ENCODE measurements at places on chromosomes 12 and 14.

DNA sequence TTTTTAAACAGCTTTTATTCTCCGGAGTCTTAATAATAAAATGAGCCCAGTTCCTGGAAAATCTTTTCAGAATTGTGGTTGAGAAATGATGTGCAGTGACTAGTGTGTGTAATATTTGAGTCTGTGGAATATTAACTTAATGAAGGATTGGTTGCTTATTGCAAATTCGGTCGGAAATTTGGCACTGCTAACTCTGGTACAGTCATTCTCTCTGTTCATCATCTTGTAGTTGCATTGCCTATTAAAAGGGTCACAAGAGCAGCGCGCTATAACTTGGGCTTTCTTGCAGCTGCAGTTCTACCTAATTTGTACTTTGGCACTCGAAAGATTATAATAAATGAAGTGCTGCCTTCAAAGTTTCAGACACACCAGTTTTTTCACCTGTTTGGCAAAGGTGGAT is 146.0 kb downstream of the FLRT2 start:
- no peaks in the 10 kb centered on the region for H3K4me1 ChIP-seq
- no peak for DNase-seq
- no peak overlapping the region for H3K4me3 ChIP-seq
- H3K36me3 ChIP-seq = no peaks in the 10 kb centered on the region

DNA sequence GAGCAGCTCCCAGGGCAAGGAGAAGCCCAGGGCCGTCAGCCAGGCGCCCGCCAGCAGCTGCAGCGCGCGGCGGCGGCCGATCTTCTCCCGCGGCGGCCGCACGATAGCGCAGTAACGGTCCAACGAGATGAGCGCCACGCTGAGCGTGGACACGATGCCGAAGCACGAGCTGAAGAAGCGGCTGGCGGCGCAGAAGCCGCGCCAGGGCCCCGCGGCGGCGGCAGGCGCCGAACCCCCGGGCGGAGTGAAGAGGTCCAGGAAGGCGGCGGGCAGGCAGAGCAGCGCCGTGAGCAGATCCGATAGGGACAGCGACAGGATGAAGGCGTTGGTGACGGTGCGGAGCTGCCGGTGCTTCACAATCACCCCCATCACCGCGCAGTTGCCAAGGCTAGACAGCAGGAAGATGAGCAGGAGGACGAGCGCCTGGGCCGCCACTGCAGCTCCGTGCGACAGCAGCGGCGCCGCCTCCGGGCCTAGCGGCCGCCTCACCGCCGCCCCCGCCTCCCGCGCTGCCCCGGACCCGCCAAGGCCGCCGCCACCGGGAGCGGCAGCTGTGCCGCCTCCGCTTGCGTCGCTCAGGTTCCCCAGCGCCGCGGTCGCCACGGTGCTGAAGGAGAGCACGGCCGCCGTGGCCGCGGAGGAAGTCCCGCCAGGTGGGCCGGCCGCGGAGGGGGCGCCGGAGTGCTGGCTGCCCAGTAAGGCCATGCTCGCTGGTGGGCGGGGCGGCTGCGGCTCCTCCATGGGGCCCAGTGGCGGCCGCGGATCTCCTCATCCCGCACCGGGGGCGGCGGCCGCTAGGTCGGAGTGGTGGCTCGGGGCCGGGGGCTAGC is 479 bp downstream of the GPR135 start:
- peaks cover 5% of the 10 kb centered on the region for H3K36me3 ChIP-seq
- H3K4me3 ChIP-seq = peak overlapping the region; percentile 80
- H3K27me3 ChIP-seq = no peaks in the 10 kb centered on the region
- peaks cover 18% of the 10 kb centered on the region for H3K4me1 ChIP-seq

DNA sequence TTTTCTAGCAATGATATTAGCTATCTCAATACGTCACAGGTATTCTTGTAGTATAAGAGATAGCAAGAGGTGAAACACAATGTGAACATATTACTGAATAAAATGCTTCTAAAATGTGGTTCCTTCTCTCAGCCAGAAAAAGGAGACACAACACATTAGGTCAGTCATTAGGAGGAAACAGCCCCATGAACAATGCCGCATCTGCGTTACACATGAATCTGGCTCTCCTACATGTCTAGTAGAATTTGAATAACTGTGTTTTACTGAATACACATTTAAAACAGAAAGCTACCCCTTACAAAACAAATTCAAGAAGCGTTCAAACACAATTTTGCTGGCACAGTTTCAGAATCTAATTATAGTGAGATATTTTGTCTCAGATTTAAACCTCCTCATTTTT is 51.6 kb downstream of the EFCAB11 start:
- peaks cover 6% of the 10 kb centered on the region for H3K27me3 ChIP-seq
- H3K4me1 ChIP-seq = peaks cover 19% of the 10 kb centered on the region
- no peak for DNase-seq
- H3K4me3 ChIP-seq = no peak overlapping the region

- no peak overlapping the region for H3K4me3 ChIP-seq
- H3K27ac ChIP-seq = no peak overlapping the region
- H3K27me3 ChIP-seq = peaks cover 4% of the 10 kb centered on the region
Observed at GRCh38 chr12:6263931-6264330, 46.6 kb upstream of the PLEKHG6 start.

- H3K4me3 ChIP-seq = no peak overlapping the region
- H3K27me3 ChIP-seq = no peaks in the 10 kb centered on the region
- H3K4me1 ChIP-seq = no peaks in the 10 kb centered on the region
- peaks cover 2% of the 10 kb centered on the region for H3K36me3 ChIP-seq
- H3K27ac ChIP-seq = no peak overlapping the region
Observed at GRCh38 chr12:82970614-82971013, 283.9 kb downstream of the TMTC2 start.

GRCh38 chr12:99736760-99737269 is 89.3 kb downstream of the GARIN6 start:
- H3K4me3 ChIP-seq = no peak overlapping the region
- no peak overlapping the region for H3K27ac ChIP-seq
- no peaks in the 10 kb centered on the region for H3K27me3 ChIP-seq
- DNase-seq = no peak
- H3K36me3 ChIP-seq = no peaks in the 10 kb centered on the region

GRCh38 chr12:67394550-67394949 is 125.4 kb downstream of the CAND1 start:
- no peak overlapping the region for H3K27ac ChIP-seq
- H3K4me3 ChIP-seq = no peak overlapping the region

GRCh38 chr14:77124345-77125280 is 17.0 kb downstream of the ZDHHC22 start:
- peak overlapping the region; percentile 75 for H3K4me3 ChIP-seq
- peaks cover 27% of the 10 kb centered on the region for H3K27me3 ChIP-seq
- peak overlapping the region; percentile 74 for H3K27ac ChIP-seq
- H3K4me1 ChIP-seq = peaks cover 48% of the 10 kb centered on the region
- peaks cover 17% of the 10 kb centered on the region for H3K36me3 ChIP-seq

DNA sequence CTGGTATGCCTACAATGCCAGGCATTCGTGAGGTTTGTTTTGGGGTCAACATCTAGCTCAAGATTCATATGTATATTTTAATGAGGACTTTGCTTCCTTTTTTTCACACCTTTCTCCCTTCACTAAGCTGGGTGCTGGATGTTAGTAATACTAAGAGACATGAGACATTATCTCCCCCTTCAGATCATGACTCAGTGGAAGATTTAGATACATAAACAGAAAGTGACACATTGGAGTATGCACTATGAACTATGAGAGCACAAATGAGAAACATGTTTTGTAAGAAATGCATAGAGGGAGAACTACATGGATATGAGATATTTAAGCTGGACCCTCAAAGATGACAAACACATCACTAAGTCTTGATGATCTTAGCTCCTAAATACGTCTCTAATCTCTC is 286.3 kb downstream of the RPAP3 start:
- peak overlapping the region; percentile 25 for H3K4me3 ChIP-seq
- H3K4me1 ChIP-seq = peaks cover 62% of the 10 kb centered on the region
- DNase-seq = no peak
- H3K27me3 ChIP-seq = no peaks in the 10 kb centered on the region

- H3K4me1 ChIP-seq = peaks cover 11% of the 10 kb centered on the region
- H3K27ac ChIP-seq = no peak overlapping the region
- no peaks in the 10 kb centered on the region for H3K36me3 ChIP-seq
Observed at GRCh38 chr12:103468837-103469236, 26.9 kb downstream of the C12orf42 start.

- no peaks in the 10 kb centered on the region for H3K36me3 ChIP-seq
- no peak overlapping the region for H3K4me3 ChIP-seq
- no peaks in the 10 kb centered on the region for H3K4me1 ChIP-seq
- H3K27ac ChIP-seq = no peak overlapping the region
- no peaks in the 10 kb centered on the region for H3K27me3 ChIP-seq
Observed at GRCh38 chr12:83113945-83114344, 427.2 kb downstream of the TMTC2 start.

DNA sequence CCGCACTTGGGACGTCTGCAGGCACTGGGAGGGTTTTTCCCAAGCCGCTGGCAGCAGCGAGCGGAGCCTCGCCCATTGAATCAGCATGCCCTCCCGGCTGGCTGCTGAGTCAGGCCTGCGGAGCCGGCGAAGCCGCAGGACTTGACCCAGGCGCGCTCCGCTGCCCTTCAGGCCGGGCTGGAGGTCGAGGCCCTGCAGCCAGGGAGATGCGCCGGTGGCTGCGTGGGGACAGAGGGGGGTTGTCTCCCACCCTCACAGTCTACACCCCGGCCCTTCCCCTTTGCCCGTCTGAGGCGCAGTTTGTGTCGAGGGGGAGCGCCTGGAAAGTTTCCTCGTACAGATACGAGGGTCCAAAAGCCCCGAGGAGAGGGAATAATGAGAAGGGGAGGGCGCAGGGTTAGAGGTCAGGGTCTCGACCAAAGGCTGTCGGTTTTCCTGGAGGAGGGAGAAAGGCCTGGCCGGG is 759 bp upstream of the KLC1 start:
- no peaks in the 10 kb centered on the region for H3K27me3 ChIP-seq
- peaks cover 17% of the 10 kb centered on the region for H3K36me3 ChIP-seq
- peak; percentile 55 for DNase-seq
- H3K4me1 ChIP-seq = peaks cover 45% of the 10 kb centered on the region

GRCh38 chr14:90911121-90911520 is 94.9 kb upstream of the TTC7B start:
- no peak for DNase-seq
- H3K4me3 ChIP-seq = no peak overlapping the region
- peaks cover 26% of the 10 kb centered on the region for H3K4me1 ChIP-seq
- H3K36me3 ChIP-seq = peaks cover 24% of the 10 kb centered on the region

DNA sequence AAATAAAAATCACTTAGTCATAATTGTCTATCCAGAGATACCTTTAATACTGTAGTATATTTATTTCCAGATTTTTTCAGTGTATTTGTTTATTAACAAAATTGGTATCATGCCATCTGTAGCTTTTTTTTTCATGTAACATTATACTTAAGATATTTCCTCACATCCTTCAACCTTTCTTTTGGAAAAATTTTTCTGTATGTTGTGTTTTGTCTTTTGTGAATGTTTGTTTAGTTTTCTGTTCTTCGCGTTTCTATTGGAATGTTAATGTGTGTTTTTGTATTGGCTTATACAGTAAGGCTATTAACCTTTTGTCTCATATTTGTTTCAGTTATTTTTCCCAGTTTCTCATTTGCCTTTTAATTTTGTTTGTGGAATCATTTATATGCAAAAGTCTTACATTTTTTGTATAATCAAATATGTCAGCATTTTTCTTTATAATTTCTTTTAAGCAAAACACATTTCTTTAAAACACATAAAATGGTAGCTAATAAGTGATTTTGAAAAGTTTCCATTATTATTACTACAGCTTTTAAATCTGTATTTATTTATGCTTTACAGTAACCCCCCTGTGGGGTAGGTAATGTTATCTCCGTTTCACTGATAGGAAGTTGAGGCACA is 433.7 kb downstream of the RAD51B start:
- H3K36me3 ChIP-seq = no peaks in the 10 kb centered on the region
- DNase-seq = no peak
- H3K4me3 ChIP-seq = no peak overlapping the region
- no peak overlapping the region for H3K27ac ChIP-seq

DNA sequence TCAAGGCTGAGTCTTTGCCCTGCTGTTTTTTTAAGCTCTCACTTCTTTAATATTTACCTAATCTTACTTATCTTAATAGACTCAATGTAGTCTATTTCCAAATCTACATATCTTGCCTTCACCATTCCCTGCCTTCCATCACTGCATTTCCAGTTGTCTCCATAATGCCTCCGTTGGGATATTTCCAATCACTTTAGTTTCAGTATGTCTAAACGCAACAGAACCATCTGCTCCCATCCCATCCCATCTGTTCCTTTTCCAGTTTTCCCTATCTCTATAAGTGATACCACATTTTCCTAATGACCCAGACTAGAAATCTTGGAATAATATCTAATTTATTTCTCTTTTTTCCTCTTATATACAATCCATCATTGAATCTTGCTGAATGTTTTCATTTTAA is 15.1 kb upstream of the CCDC198 start:
- no peak overlapping the region for H3K27ac ChIP-seq
- no peak for DNase-seq
- H3K4me3 ChIP-seq = no peak overlapping the region

GRCh38 chr12:19244312-19244711 is 114.8 kb downstream of the PLEKHA5 start:
- H3K4me3 ChIP-seq = no peak overlapping the region
- no peaks in the 10 kb centered on the region for H3K36me3 ChIP-seq
- no peak for DNase-seq
- H3K27me3 ChIP-seq = peaks cover 3% of the 10 kb centered on the region

GRCh38 chr12:46556105-46556559 is 183.6 kb upstream of the SLC38A2 start:
- no peaks in the 10 kb centered on the region for H3K27me3 ChIP-seq
- H3K4me1 ChIP-seq = peaks cover 56% of the 10 kb centered on the region
- peaks cover 3% of the 10 kb centered on the region for H3K36me3 ChIP-seq
- DNase-seq = no peak
- peak overlapping the region; percentile 83 for H3K27ac ChIP-seq

DNA sequence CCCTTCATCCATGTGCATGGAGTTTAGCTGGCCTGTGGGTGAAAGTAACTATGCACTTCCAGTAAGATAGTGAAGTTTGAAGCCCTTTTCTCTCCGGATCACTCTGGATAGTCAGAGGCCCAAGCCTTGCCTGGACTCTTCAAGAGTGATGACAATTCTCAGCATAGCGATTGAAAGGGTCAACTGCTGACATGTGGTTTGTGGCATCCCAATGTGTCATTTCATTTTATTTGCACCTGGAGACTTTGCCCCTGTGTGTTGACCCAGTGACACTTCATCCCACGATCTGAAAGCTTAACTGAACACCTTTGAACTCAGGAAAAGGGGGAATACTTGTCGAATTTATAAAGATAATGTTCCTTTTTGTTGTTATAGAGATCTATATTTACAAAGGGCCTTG is 711.9 kb upstream of the TMEM132C start:
- no peaks in the 10 kb centered on the region for H3K36me3 ChIP-seq
- H3K27ac ChIP-seq = no peak overlapping the region
- H3K4me1 ChIP-seq = peaks cover 14% of the 10 kb centered on the region

DNA sequence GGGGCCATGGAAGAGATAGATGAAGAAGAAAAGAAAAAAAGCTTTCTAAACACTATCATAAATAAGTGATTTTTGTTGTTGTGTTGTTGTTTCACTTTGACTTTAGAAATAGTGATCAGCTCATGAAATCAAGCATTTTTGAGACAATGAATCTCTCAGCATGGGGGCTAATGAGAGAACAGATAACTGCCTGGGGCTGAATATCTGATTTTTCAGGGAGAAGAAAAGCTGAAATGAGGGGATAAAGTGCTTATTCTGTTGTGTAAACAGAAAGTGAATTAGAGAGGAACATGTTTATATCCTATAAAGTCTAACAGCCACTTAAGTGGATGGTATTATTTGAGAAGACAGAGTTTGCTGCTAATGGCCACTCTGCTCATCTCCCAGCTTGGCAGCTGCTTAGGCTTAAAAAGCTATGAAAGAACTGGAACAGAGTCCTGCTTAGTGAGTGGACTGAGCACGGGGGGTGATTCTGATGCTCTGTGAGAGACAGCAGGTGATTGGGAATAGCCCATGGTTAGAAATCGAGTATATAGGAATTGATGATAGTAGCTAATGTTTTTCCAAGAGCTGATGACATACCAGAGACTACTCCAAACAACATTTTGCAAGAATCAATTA is 646.1 kb upstream of the TMEM132C start:
- H3K4me3 ChIP-seq = no peak overlapping the region
- no peaks in the 10 kb centered on the region for H3K4me1 ChIP-seq
- no peak for DNase-seq
- H3K27ac ChIP-seq = no peak overlapping the region
